ENCODE measurements at places on chromosomes 11 and 22.

DNA sequence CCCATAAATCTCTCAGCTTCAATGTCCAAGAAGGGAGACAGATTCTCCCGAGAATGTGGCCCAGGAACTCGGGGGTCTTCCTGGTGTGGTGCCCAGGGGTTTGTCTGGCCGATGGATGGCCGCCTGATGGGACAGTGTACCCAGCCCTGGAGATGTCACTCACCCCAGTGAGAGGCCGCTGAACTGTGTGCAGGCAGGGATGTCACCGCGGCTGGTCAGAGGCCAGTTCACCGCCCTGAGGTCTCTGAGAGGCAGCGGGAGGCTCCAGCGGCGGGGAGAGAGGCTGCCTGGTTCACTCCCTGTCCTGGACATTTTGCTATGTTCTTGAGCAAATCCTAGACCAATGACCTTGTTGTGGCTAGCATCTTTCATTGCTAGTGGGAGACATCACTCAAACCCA, 1349.5 kb downstream of the BRD1 start:
- no peak for DNase-seq

GRCh38 chr22:19067696-19068348, 54.4 kb downstream of the DGCR2 start:
- no peak for DNase-seq

GRCh38 chr22:39220450-39220849, 24.3 kb downstream of the PDGFB start:
- no peak for DNase-seq

- no peak for DNase-seq
Observed at GRCh38 chr22:31162015-31162765, 2.2 kb downstream of the RNF185 start.

GRCh38 chr22:26885441-26886261, 228.3 kb downstream of the MIAT start:
- DNase-seq: no peak

DNA sequence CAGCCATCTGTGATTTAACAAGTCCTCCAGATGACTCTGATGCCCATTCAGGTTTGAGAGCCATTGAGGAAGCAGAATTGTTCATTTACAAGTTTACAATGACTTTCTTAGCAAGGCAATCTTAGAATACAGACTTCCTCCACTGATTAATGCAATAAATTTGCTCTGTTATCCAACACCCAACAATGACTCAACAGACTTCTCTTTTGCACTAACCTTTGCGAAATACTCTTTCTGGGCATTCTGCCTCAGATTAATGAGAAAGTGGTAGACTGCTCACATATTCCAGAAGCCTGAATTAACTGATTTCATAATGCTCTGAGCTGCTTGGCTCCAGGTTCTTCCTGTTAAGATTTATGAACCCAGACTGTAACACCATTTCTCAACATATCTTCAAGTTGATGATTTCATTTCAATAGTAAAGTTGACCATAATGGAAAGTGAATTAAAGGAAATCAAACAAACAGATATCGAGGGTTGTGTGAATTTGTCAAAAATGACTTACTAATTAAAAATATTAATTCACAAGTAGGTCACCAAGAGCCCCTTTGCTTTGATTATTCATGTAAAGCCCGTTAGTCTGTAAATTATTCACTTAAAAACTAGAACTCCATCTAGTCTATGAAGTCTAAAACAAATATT, 70.5 kb upstream of the BLID start:
- no peak for DNase-seq

GRCh38 chr22:42587588-42588175, 27.0 kb downstream of the POLDIP3 start:
- no peak for DNase-seq

GRCh38 chr22:49092716-49093115, 735.0 kb downstream of the BRD1 start:
- no peak for DNase-seq

GRCh38 chr22:38873469-38874411, 1.7 kb upstream of the CBX6 start:
- DNase-seq: peak; percentile 76

DNA sequence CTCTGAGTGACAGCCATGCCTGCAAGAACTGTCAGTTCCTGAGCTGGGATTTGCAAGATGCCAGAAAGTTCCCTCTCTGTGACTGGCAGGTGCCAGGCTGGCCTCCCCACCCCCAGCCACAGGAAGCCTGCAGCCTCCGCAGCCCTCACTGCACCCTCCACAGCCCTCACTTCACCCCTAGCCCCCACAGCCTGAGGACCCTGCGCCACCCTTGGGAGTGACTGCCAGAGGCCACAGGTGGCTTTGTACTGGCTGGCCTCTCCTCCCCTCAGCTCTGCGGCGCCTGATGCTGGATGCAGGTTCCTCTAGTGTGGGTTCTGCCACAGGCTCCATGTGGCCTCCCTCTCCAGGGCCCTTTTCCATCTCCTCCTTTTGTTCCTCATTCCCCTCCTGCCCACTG, 28.7 kb downstream of the MPPED1 start:
- no peak for DNase-seq

- no peak for DNase-seq
Observed at GRCh38 chr22:43081968-43082367, 7.2 kb downstream of the TTLL1 start.

- no peak for DNase-seq
Observed at GRCh38 chr11:70019576-70020011, 58.5 kb upstream of the ANO1 start.

DNA sequence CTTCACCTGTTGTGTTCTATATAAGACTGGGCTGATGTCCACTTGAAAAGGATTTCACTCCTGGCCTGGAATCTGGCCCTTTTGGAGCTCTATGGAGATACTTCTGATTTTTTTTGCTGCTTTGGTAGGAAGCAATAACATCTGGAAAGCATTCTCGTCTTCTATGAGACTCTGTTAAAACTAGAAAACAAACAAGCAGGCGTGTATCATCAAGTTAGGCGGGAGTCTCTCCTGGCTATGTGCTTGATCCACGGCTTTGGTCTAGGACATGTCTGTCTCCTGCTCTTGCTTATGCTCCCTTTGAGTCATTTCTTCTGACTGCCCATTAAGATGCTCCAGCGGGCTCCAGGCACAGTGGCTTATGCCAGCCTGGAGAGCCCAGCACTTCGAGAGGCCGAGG, 121.4 kb upstream of the TTC12 start:
- DNase-seq: no peak

- DNase-seq: peak; percentile 32
Observed at GRCh38 chr11:25981998-25982397, 349.9 kb upstream of the ANO3 start.

DNA sequence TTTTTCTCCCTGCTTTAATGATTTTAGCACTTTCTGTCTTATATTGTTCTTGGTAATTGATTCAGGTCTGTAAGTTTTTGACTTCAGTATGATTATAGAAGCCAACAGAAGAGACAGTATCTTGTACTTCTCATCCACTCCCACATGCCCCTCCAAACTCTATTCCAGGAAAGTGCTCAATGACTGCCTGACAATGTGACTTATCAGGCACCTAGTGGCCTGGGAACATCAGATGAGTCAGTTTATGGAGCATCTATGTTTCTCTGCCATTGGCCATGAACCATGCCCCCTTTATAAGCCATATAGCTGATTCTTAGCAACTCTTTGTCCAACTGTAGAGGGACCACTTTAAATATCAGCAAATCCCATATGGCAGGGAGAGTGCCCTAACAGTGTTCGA, 179.2 kb upstream of the MTMR2 start:
- no peak for DNase-seq

- no peak for DNase-seq
Observed at GRCh38 chr11:85835729-85836128, 19.5 kb upstream of the CCDC83 start.

- no peak for DNase-seq
Observed at GRCh38 chr11:58685973-58686722, 45.6 kb downstream of the GLYAT start.

GRCh38 chr11:15981292-15981691, 375.1 kb downstream of the SOX6 start:
- no peak for DNase-seq

DNA sequence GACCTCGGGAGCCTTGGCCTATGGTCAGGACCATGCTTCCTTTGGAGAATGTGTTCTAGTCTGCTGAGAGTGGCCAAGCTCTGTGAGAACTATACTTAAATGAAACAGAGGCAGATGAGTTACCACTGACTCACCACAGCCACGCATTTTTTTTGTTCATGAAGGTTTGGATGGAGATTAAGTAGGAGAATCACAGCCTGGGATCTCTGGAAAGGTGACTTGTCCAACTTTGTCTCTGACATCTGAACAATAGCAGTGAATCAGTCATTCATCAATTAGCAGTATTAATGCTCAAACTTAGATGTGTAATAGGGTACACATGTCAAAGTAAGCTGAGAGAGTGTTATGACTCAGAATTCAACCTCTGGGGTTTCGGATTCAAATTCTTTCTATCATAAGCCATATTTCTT, 100.7 kb upstream of the ANO3 start:
- DNase-seq: no peak

- DNase-seq: no peak
Observed at GRCh38 chr11:126740846-126741245, 259.7 kb downstream of the KIRREL3 start.

GRCh38 chr11:119391275-119391674, 9.8 kb upstream of the USP2 start:
- DNase-seq: no peak

- no peak for DNase-seq
Observed at GRCh38 chr11:6233984-6234386, 451 bp downstream of the FHIP1B start.

GRCh38 chr11:26188554-26188953, 143.4 kb upstream of the ANO3 start:
- DNase-seq: no peak
